Nucleus accumbens (tissue), 56 donors: ENCODE measurements at places on chromosomes 5 and 9.

DNA sequence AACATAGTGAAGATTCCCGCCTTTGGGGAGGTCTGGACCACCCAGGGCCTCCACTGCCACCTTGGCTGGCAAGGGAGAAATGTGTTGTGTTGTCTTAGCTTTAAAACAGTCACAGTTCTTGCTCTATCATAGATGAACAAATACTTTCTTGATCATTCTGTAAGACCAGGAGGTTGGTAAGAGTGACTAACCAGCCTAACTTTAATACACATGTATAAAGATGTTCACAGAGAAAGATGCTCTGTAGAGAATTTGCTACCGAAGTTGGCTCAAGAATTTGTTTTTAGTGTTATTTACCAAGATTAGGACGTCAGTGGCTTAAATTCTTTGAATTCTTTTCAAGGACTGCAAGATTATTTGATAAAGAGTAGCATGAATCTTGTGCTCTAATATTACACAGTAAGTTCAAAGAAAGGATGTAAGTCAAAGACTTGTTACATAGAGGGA lies 28.4 kb downstream of the GLRX start:
- DNase-seq, result no peak

DNA sequence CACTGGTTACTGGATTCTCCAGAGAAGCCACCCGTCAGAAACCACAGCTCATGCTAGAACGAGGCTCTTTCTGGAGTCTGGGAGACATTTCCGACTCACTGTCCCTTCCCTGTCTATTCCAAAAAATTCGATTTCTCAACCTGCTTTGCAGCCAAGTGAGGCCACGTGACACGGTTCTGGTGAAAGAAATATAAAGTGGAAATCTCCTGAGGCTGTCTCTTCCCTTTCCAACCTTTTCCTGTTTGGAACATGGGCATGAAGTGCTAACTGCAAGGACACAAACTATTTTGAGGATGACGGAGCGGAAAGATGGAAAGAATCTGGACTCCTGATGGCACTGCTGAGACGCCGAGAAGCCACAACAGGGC lies 6.1 kb upstream of the PTGS1 start:
- DNase-seq, result no peak

- DNase-seq, result no peak
Observed at GRCh38 chr5:33931136-33931535, 5.0 kb upstream of the RXFP3 start.

- no peak for DNase-seq
Observed at GRCh38 chr5:148970228-148970627, 92.6 kb downstream of the SH3TC2 start.

- no peak for DNase-seq
Observed at GRCh38 chr9:23823269-23823668, 2.8 kb downstream of the ELAVL2 start.

DNA sequence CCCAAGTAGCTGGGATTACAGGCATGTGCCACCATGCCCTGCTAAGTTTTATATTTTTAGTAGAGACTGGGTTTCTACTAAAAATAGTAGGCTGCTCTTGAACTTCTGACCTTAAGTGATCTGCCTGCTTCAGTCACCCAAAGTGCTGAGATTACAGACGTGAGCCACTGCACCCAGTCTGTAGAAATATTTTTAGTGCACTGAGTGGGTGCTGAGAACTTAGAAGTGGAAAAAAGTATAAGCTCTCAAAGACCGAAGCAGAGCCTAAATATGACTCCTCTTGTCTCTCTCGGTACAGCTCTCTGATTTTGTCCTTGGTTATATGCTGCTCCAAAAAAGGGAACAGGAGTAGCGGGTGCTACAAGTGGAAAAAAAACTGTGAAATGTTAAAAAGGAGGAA lies 353.8 kb upstream of the IZUMO3 start:
- no peak for DNase-seq

GRCh38 chr9:34121996-34122395 lies 4.5 kb downstream of the DCAF12 start:
- no peak for DNase-seq

GRCh38 chr9:110188991-110189390 lies 19.0 kb downstream of the C9orf152 start:
- DNase-seq, result no peak

DNA sequence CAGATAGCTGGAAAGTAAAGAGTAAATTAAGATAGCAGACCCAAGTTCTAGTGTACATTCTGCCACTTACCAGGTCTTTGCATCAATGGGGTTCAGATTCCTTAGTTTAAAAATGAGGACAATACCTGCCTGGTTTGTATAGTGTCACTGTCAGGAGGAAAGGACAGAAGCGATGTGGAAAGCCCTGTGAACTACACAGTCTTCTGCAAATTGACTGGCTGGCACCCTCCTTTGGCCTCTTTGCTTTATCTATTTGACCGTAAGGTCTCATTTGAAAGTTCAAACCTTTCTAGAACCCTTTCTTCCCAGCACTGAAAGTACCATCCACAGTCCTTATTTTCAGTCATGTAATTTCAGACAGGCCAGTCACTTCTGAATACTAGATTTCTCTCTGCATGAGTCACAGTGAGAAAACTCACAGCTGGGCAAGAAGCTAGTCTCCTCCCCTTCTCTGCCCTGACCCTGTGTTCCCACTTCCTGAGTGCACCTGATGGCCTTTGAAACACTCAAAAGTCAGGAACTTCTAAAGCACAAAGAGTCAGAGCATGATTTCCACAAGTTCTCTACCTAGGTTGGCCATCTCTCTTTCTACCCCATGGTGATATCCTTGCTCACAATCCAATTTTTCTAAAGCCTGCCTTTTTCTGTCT lies 91.3 kb upstream of the RASEF start:
- DNase-seq, result no peak

- DNase-seq, result peak; percentile 70
Observed at GRCh38 chr5:68534131-68534940, 318.8 kb downstream of the PIK3R1 start.

GRCh38 chr5:64873441-64873840 lies 104.7 kb downstream of the CWC27 start:
- no peak for DNase-seq

DNA sequence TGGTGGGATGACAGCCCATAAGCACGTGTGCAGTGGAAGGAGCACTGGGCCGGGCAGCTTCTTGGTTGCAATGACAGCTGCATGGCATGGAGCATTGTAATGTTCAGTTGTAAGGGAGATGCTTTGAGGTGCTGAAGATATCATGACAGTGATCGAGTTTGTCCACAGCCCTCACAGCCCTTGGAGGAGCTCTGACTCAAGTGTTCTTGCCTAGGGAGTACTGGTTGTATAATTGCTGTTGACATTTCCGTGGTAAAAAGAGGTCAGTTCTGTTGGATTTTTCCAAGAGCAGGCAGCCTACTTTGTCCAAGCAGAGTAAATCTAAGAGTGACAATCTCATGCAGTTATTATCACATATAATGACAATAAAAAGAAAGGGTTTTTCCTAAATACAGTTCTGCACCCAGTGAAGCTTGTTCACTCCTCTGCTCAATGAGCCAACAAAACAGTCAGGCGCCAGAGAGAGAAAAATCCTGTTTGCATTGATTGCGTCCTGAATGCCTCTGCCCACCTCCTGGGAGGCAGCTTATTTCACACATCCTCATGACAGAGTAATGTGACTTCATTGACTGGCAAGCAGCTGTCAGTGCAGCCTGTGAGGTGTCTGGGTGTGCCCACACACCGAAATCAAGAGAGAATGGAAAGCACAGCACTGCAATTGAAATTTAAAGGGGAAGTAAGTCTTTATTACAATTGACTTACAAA lies 248.0 kb downstream of the NTRK2 start:
- DNase-seq, result no peak

DNA sequence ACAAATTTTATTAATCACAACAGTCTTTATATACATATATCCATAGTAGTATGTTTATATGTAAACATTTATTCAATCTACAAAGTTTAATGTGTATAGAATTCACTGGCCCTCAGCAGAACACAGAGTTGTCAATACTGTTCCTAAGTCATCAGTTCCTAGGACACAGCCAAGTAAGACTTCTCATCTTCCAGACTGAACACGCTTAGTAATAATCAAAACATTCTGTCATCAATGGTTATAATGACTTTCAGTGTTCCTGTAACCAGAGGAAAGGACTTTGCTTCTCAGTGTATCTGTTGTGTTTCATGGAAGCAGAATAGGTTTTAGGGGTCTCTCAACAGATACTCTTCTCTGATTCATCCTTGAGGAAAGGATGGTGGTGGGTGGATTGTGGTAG lies 82.2 kb downstream of the SMIM23 start:
- no peak for DNase-seq

- no peak for DNase-seq
Observed at GRCh38 chr5:74017786-74018211, 391.8 kb downstream of the ARHGEF28 start.

- DNase-seq, result no peak
Observed at GRCh38 chr9:114078021-114078780, at the start of gene AMBP. Gene AMBP, minus strand, starts transcription at chr9:114078300. Its CDS starts 91 bp downstream, at chr9:114078209.

DNA sequence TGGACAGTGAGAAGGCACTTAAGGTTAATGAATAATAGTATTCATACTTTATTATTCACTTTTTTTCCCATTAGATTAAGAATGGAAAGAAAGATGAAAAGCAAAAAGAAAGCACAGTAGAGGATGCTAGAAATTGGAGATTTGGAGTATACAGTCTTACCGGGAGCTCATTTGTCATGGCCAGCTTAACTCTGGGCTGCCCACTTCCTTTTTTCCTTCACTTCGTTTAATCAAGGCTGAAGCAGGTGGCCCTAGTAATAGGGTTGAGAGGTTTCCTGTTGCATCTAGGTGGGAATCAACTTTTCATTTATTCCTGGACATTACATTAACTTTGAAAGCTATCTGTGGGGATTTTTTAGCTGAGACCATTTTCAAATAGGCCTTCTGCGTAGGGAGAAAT lies 57.0 kb upstream of the MEGF10 start:
- no peak for DNase-seq

DNA sequence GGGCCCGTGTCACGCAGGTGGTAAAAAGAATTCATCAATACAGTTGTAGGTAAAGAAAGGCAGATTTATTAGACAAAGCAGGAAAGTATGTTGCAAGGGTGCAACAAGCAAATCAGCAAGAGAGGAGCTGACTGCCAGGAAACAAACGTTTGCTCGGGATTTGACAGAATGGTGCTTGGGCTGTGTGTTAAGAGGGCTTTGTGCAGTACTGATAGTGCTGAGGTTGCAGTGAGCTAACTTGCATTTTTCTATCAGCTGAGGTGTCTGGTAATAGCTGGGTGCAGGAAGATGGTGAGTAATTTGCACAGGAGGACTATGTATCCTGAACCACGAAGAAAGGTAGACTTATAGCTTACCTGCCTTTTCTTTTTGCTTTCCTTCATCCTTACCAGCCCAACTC lies 3.9 kb upstream of the RARS1 start:
- no peak for DNase-seq

- no peak for DNase-seq
Observed at GRCh38 chr9:33024126-33024965, 727 bp upstream of the DNAJA1 start.

GRCh38 chr5:158606233-158606632 lies 493.5 kb downstream of the EBF1 start:
- no peak for DNase-seq

GRCh38 chr5:130141659-130142320 lies 237.5 kb downstream of the CHSY3 start:
- peak; percentile 17 for DNase-seq

- no peak for DNase-seq
Observed at GRCh38 chr5:119323601-119324000, 32.2 kb upstream of the TNFAIP8 start.

- no peak for DNase-seq
Observed at GRCh38 chr9:111803924-111804323, 9.2 kb upstream of the SHOC1 start.

DNA sequence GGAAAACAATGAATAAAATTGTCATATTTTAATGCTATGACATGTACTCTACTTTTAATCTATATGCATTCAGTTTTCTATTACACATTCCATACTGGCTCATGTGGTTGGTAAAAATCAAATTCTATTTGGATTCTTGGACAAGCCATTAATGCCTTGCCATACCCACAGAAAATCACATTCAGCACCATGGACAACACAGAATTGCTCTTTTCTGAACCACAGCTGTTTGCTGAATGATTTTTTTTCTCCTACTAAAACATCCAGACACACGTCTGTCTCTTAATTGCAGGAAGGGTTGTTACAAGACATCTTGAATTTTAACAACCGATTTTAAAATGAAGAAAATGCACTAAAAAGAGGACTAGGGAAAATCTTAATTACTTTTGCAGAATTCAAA lies 675.6 kb downstream of the BRINP1 start:
- no peak for DNase-seq

DNA sequence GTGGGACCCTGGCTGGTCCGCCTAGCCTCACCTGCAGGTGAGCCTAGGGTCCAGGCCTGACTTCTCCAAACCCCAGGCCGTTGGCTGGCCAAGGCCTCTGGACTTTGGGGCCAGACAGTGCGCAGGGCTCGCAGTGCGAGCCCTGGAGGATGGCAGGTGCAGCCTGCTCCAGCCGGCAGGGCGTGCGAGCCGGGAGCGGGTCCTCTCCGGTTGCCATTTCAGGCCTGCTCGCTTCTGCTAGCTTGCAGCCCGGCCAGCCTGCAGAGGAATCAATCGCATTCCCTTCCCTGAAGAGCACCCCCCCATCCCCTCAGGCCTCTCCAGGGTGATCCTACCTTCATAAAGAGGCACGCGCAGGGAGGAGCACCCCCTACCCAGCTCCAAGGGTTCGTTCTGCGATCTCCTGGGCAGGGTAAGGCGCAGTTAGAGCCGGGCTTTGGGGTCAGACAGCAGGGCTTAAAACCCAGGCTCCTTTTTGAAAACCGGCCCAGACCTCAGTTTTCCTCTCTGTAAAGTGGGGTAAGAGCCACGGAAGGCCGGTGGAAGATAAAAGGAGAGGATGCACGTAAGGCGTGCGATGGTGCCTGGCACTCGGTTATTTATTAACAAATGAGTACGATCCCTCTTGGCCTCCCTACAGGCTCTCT lies 6.2 kb downstream of the BARHL1 start:
- no peak for DNase-seq

DNA sequence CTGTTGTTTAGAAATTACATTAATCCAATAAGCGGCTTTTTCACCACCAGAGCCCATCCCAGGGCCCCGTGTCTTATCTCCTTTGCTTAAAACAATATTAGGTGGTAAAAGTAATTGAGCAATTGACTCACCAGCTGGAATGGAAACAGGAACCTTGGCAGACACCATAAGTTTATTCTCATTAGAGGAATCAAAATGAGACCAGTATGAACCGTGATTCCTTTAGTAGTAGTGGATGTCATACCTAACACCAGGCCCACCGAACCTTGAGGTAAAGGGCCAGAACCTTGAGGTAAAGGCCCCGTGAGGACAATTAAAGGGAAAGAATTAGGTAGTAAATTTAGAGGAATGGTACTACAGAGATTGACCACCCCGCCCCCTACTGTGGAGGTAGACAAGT lies 16.5 kb downstream of the HSDL2 start:
- DNase-seq, result no peak

- DNase-seq, result no peak
Observed at GRCh38 chr9:69446496-69446895, 121.5 kb downstream of the ENTREP1 start.
